ENCODE measurements at places on chromosomes 5 and 9. TPM values are rescaled to one million over a fixed set of nuclear protein-coding genes. Genes with fewer than 3 reads are reported as not detected.

DNA sequence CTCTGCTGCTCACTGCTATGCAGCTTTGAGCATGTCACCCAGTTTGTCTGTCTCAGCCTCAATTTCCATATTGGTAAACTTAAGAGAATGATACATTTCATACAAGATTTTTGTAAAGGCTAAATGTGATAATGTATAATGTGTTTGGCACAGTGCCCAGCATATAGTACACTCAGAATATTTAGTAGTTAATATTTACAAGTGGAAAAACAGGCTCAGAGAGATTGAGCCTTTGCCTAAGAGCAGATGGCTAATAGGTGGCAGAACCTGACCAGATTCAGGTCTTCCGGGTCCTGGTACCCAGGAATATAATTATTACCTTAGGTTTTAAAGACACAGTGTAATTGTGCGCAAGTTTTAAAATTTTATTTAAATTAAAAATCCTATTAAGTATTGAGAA lies 46.8 kb upstream of the KIAA1958 start:
- H3K27me3 ChIP-seq: no peaks in the 10 kb centered on the region
- no peaks in the 10 kb centered on the region for H3K4me1 ChIP-seq
- DNase-seq: no peak
- no peak overlapping the region for H3K27ac ChIP-seq
- peaks cover 83% of the 10 kb centered on the region for H3K36me3 ChIP-seq
- H3K4me3 ChIP-seq: no peak overlapping the region

GRCh38 chr5:171968531-171968930 lies 37.9 kb downstream of the FBXW11 start:
- H3K27ac ChIP-seq: no peak overlapping the region
- no peaks in the 10 kb centered on the region for H3K27me3 ChIP-seq
- DNase-seq: no peak
- H3K36me3 ChIP-seq: no peaks in the 10 kb centered on the region
- H3K4me1 ChIP-seq: peaks cover 51% of the 10 kb centered on the region

Gene FOXI1
- total RNA-seq: not detected

DNA sequence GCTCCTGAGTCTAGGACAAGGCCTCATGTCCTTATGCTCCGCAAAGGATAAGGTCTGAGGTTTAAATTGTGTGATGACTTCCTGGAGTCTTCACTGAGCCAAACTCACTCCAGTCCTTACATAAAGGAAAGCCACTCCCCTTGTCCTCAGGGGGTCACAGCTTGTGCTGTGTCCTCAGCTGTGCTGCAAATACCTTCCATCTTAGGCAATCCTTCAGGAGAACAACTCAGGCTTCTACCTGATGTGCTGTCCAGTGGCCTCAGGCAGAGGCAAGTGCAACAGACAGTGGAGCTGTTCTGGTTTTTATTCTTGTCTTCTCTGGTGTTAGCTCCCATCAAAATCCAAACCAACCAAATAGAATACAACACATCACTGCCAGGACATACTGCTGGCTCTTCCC lies 151.5 kb downstream of the TAF11L14 start:
- H3K27ac ChIP-seq: no peak overlapping the region
- no peaks in the 10 kb centered on the region for H3K36me3 ChIP-seq
- no peaks in the 10 kb centered on the region for H3K27me3 ChIP-seq
- no peak for DNase-seq

DNA sequence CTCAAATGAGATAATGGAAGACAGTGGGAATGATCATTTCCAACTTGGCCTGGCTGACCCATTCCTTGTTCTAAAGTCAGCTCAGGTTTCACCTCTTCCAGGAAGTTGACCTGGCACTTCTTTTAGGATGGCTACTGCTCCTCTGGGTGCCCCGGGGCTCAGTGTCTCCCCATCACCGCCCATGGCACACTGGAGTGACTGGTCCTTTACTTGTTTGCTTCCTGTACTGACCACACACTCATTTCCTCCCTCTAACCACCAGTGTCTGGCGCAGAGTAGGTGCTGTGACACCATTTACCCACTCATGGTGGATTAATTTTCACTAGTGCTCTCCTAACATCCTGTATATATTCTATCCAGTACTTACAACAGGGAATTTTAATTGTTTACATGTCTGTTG lies 183.5 kb downstream of the CDK5RAP2 start:
- no peak overlapping the region for H3K27ac ChIP-seq
- no peak overlapping the region for H3K4me3 ChIP-seq
- no peaks in the 10 kb centered on the region for H3K27me3 ChIP-seq
- no peaks in the 10 kb centered on the region for H3K4me1 ChIP-seq
- peaks cover 65% of the 10 kb centered on the region for H3K36me3 ChIP-seq

DNA sequence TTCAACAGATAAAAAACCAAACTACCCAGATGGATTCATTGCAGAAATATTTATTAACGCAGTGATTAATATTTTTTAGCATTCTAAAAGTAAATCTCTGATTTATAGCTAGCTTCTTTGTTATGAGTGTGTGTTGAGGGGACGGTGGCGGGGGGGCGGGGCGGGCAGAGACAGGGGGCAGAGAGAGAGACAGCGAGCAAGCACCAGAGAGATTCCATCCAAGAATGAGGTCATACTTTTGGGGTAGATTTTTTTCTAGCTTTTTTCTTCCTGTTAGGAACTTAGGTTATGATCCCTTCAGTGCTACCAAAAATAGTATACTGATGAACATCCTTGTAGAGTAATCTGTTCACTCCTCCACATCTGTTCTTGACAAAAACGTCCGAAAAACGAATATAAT lies 500 bp upstream of the ZNF883 start:
- DNase-seq: no peak
- peaks cover 10% of the 10 kb centered on the region for H3K27me3 ChIP-seq
- H3K27ac ChIP-seq: no peak overlapping the region
- H3K4me1 ChIP-seq: no peaks in the 10 kb centered on the region

DNA sequence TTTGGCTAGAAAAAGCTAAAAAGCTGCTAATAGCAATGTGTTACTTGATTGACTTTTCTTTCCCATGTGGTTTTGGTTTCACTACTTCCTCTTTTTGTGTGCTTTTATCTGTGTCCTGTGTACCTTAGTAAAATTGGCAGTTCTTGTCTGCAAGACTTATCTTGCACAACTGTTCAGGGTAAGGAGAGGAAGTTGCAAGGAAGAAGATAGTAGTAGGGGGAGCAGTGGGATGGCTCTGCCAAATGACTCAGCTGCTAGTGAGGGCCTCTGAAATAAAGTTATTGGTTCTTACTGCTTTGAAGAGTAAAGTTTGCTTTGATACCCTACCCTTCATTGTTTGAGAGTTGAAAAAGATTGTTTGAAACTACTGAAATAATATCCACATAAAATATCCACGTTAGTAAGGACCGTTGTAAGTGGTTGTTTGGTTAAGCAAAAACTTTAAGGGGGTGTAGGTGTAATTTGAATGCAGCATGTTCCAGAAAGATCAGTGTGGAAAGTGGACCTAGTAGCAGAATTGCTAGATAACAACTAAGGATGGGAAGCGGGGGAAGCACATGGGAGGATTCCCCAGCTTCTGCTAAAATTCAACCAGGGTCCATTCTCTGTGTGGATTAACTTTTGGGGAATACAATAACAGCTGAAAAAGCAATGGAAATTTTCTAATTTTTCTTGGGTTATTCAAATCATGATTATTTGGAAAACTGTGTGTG lies 123.5 kb downstream of the SCAMP1 start:
- no peak overlapping the region for H3K4me3 ChIP-seq
- peaks cover 20% of the 10 kb centered on the region for H3K36me3 ChIP-seq
- peaks cover 42% of the 10 kb centered on the region for H3K4me1 ChIP-seq
- H3K27ac ChIP-seq: no peak overlapping the region
- H3K27me3 ChIP-seq: no peaks in the 10 kb centered on the region
